ENCODE measurements at places on chromosomes 2 and 18.
A peak's percentile ranks its signal among the peaks of the same experiment; 100 is the strongest.

DNA sequence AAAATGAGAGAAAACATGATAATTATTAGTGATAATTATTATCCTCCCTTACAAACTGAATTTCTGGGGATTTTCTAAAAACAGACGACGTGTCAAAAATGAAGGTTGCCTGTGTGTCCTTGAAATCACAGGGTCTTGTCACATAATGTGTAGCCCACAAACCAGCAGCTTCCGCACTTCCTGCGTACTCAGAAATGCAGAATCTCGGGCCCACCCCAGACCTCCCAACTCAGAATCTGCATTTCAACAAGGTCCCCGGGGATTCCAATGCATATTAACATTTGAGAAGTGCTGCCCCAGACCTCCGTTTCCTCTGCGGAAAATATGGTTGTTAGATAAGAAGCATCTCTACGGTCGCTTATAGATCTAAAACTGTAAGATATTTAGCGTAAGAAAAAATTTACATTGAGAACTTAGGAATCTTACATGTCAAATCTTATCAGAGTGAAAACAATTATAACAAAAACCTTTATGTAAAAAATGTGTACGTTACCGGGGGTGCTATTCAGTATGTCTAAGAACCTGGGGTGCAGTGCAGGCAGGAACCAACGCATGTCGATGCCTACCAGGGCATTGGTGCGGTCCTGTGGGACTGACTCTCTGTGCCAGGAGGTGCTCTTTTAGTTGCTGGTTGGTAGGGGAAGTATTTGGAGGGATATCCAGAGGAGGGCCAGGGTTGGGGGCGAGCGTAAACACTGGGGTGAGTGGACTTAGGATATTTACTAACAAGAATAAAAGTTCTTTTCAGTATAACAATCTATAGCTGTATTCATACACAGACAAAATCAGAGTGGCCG lies 15.2 kb downstream of the CDKL4 start:
- H3K4me1 ChIP-seq, result peaks cover 10% of the 10 kb centered on the region
- H3K27ac ChIP-seq, result no peak overlapping the region
- peaks cover 5% of the 10 kb centered on the region for H3K36me3 ChIP-seq
- DNase-seq, result no peak

DNA sequence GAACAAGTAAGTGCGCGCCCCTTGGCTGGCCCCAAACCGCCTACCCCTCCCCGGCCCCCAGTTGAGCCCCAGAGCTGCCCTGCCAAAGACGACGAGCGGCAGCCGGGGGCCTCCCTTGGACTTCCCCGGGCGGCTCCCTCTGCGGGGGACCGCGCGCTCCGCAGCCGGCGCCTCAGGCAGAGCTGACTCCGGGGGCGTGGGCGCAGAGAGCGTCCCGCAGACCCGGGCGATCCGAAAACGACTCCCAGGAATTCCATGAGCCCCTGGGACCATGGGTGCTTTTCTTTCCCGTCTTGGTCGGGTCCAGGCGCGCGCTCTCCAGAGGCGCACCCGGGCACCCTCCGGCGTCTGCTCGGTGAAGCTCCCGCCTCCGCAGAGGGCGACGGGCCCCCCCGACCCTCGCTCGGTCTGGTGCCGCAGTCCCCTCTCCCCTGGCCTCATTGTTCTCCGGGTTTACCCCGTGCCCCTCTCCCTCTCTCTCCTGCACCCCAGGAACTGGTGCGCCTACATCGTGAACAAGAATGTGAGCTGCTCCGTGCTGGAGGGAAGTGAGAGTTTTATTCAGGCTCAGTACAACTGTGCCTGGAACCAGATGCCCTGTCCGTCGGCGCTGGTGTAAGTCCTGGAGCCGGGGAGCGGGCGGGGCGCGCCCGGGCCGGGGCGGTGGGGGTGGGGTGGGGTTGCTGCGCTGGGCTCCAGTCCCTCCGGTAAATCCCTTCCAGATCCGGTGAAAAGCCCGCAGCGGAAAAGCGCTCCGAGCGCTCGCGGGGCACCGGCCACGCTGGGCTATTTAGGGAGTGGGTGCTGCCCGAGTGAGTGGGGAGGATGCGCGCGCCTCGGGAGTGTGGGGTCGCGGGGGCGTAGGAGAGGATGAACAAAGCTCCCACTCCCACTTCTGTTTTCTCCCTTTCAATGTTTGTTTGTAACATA lies 776 bp downstream of the EMILIN2 start:
- no peak overlapping the region for H3K27ac ChIP-seq
- peak overlapping the region; percentile 76 for H3K4me3 ChIP-seq
- DNase-seq, result peak; percentile 5
- H3K4me1 ChIP-seq, result peaks cover 20% of the 10 kb centered on the region
- H3K27me3 ChIP-seq, result peaks cover 74% of the 10 kb centered on the region

GRCh38 chr2:241081643-241082340 lies 20.3 kb downstream of the MTERF4 start:
- no peak overlapping the region for H3K27ac ChIP-seq
- H3K4me3 ChIP-seq, result no peak overlapping the region
- DNase-seq, result no peak
- peaks cover 22% of the 10 kb centered on the region for H3K36me3 ChIP-seq
- H3K27me3 ChIP-seq, result no peaks in the 10 kb centered on the region
- H3K4me1 ChIP-seq, result no peaks in the 10 kb centered on the region

GRCh38 chr18:11320986-11321385 lies 171.6 kb upstream of the PIEZO2 start:
- H3K4me3 ChIP-seq, result no peak overlapping the region
- no peaks in the 10 kb centered on the region for H3K36me3 ChIP-seq
- DNase-seq, result no peak
- peaks cover 5% of the 10 kb centered on the region for H3K4me1 ChIP-seq

- H3K4me3 ChIP-seq, result no peak overlapping the region
- peaks cover 31% of the 10 kb centered on the region for H3K4me1 ChIP-seq
- DNase-seq, result no peak
- H3K27me3 ChIP-seq, result no peaks in the 10 kb centered on the region
Measured at GRCh38 chr2:197086500-197086899, 160.0 kb upstream of the PGAP1 start.

GRCh38 chr2:86794861-86795260 lies 4.1 kb upstream of the CD8A start:
- H3K36me3 ChIP-seq, result peaks cover 12% of the 10 kb centered on the region
- no peak overlapping the region for H3K4me3 ChIP-seq
- peaks cover 8% of the 10 kb centered on the region for H3K4me1 ChIP-seq
- H3K27ac ChIP-seq, result no peak overlapping the region

GRCh38 chr2:202104286-202104870 lies 31.3 kb downstream of the KIAA2012 start:
- H3K27ac ChIP-seq, result no peak overlapping the region
- no peaks in the 10 kb centered on the region for H3K36me3 ChIP-seq
- no peaks in the 10 kb centered on the region for H3K27me3 ChIP-seq
- H3K4me3 ChIP-seq, result no peak overlapping the region
- peak; percentile 62 for DNase-seq

GRCh38 chr2:219109471-219109870 lies 48.8 kb upstream of the IHH start:
- DNase-seq, result peak; percentile 5
- no peaks in the 10 kb centered on the region for H3K36me3 ChIP-seq
- H3K27ac ChIP-seq, result no peak overlapping the region

- DNase-seq, result no peak
- peaks cover 6% of the 10 kb centered on the region for H3K36me3 ChIP-seq
- no peak overlapping the region for H3K4me3 ChIP-seq
- peaks cover 7% of the 10 kb centered on the region for H3K4me1 ChIP-seq
Measured at GRCh38 chr2:224922142-224922727, 120.0 kb downstream of the DOCK10 start.

DNA sequence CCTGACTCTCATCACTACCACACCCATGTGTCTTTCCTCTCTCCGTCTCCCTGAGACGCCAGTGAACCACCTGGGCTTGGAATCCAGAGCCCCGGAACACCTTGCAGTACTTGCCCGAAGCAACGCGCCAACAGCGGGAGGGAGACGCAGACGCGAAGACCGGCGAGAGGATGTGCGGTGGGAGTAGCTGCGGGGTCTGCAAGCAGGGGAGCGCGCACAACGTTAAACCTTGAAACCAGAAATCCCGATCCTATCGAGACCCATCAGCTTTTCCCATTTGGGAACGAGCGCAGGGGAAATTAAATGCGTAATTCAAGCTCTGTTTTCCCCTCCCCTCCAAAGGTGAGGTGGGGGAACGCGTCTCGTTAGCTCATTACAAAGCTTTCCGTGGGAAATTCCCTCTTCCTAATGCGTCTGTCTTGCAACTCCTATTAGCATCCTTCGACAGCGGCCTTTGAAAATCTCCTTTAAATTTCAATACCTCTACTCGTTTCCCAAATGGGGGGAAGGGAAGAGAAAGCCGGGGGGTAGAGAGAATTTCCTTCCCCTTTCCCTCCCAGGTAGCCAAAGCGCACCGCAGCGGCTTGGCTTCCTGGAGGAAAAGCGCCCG lies 421 bp upstream of the CNTNAP5 start:
- H3K4me1 ChIP-seq, result peaks cover 19% of the 10 kb centered on the region
- no peak for DNase-seq
- H3K4me3 ChIP-seq, result peak overlapping the region; percentile 86

DNA sequence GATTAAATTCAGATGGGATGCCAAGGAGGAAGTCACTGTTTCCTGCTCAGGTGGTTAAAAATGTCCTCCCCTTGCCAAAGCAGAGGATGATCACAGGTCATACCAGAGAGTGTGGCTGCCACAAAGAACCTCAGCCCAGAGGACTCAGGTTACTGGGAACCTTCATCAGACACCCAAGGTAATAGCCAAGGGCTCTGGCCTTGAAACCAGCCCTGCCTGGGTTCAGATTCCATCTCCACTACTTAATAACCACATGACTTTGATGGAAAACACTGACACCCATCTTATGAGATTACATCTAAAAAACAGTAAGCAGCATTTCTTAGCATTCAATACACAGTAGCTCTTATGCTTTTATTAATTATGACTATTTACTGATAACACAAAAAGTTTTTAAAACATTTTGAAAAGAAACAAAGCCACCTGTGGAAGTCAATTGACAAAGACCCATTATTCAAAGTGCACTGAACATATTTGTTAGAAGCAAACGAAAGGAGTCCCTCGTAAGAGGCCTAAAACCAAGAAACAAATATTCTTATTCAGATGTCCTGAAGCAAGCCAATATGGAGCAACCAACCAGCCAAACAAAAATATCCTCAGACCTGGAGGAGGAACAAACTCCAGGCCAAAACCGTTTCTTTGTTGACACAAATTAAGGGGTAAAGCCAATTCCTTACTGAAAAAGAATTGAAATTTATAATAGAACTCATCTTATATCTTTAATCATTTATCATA lies 241.5 kb downstream of the RNF152 start:
- H3K27ac ChIP-seq, result no peak overlapping the region
- no peaks in the 10 kb centered on the region for H3K36me3 ChIP-seq
- no peak for DNase-seq
- H3K27me3 ChIP-seq, result no peaks in the 10 kb centered on the region
- H3K4me1 ChIP-seq, result peaks cover 10% of the 10 kb centered on the region

DNA sequence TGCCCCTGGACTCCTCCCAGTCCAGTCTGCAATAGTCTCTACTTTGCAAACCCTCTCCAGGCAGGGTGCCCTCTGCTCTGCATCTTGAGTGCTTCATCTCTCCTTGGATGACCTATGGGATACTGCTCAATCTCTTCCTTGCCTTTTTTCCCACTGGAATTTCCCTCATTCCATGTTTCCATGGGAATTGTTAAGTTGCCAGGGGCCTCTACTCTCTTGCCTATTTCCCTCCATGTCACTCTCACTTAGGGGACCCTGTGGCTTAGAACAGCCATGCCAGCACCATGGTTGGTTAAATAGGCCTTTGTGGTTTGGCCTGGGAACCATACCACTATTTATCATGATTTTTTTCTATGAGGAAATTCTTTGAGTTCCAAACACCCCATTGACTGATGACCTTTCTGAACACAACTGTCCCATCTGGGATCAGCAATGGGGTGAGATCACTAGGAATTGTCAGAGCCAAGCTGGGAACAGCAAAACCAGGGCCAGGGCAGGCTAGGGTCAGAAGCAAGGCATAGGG lies 91.4 kb upstream of the RBMS1 start:
- no peaks in the 10 kb centered on the region for H3K27me3 ChIP-seq
- no peak for DNase-seq
- H3K36me3 ChIP-seq, result peaks cover 3% of the 10 kb centered on the region
- no peak overlapping the region for H3K4me3 ChIP-seq

GRCh38 chr2:119338826-119339561 lies 27.6 kb downstream of the C2orf76 start:
- H3K27me3 ChIP-seq, result no peaks in the 10 kb centered on the region
- no peak for DNase-seq
- H3K36me3 ChIP-seq, result no peaks in the 10 kb centered on the region
- no peak overlapping the region for H3K4me3 ChIP-seq

GRCh38 chr2:20190876-20191713 lies 33.8 kb downstream of the SDC1 start:
- no peak overlapping the region for H3K27ac ChIP-seq
- H3K4me3 ChIP-seq, result no peak overlapping the region
- H3K36me3 ChIP-seq, result no peaks in the 10 kb centered on the region
- no peaks in the 10 kb centered on the region for H3K27me3 ChIP-seq
- peaks cover 29% of the 10 kb centered on the region for H3K4me1 ChIP-seq
- peak; percentile 40 for DNase-seq

- H3K27me3 ChIP-seq, result no peaks in the 10 kb centered on the region
- H3K36me3 ChIP-seq, result no peaks in the 10 kb centered on the region
- no peaks in the 10 kb centered on the region for H3K4me1 ChIP-seq
- H3K4me3 ChIP-seq, result no peak overlapping the region
Measured at GRCh38 chr2:10465910-10466309, 17.8 kb upstream of the ODC1 start.

- H3K4me3 ChIP-seq, result no peak overlapping the region
- H3K27ac ChIP-seq, result no peak overlapping the region
- peaks cover 2% of the 10 kb centered on the region for H3K36me3 ChIP-seq
- no peak for DNase-seq
- peaks cover 5% of the 10 kb centered on the region for H3K27me3 ChIP-seq
Measured at GRCh38 chr2:1697601-1698000, 46.7 kb downstream of the PXDN start.

DNA sequence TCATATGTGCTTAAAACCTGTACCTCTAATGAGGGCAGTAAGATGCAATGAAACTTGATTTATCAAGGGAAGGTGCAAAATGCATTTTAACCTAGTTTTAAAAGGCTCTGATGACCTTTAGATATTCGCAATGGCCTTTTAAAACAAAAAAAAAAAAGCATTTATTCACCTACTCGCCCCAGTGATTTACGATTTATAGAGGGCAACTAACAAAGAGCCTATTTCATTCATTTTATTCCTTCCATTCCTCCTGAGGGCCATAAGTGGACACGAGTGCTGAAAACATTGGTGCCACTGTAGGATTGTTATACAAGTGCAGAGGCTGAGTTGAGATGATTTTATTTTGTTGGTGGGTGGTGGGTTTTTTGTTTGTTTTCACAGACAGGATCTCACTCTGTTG lies 48.1 kb downstream of the RNF152 start:
- no peaks in the 10 kb centered on the region for H3K27me3 ChIP-seq
- H3K4me1 ChIP-seq, result peaks cover 14% of the 10 kb centered on the region
- DNase-seq, result no peak

- DNase-seq, result peak; percentile 27
- H3K27me3 ChIP-seq, result peaks cover 34% of the 10 kb centered on the region
Measured at GRCh38 chr18:77087393-77088141, 45.0 kb downstream of the MBP start.

- no peak overlapping the region for H3K27ac ChIP-seq
- no peak for DNase-seq
- no peaks in the 10 kb centered on the region for H3K36me3 ChIP-seq
- H3K4me1 ChIP-seq, result no peaks in the 10 kb centered on the region
Measured at GRCh38 chr2:165720511-165720910, 73.5 kb downstream of the GALNT3 start.

GRCh38 chr2:20614201-20615067 lies 36.5 kb downstream of the HS1BP3 start:
- no peak overlapping the region for H3K27ac ChIP-seq
- peaks cover 33% of the 10 kb centered on the region for H3K4me1 ChIP-seq
- no peaks in the 10 kb centered on the region for H3K36me3 ChIP-seq
- DNase-seq, result no peak

All from neural crest cell (in vitro differentiated cells).